ENCODE measurements at places on chromosomes 3 and 15. TPM values are rescaled to one million over a fixed set of nuclear protein-coding genes. Genes with fewer than 3 reads are reported as not detected.

The PRKCD gene
- polyA plus RNA-seq: 24.5 TPM

The CD80 gene
- not detected for polyA plus RNA-seq

The ALDH1A3 gene
- 3.1 TPM for polyA plus RNA-seq

The TTC23 gene
- 0.79 TPM for polyA plus RNA-seq

The ARNT2 gene
- polyA plus RNA-seq: 17.0 TPM

The CORO2B gene
- polyA plus RNA-seq: 2.3 TPM

The CLSTN2 gene
- polyA plus RNA-seq: 0.02 TPM

The SLC2A2 gene
- polyA plus RNA-seq: 0.63 TPM

The FEZF2 gene
- polyA plus RNA-seq: not detected

The UQCC5 gene
- 43.8 TPM for polyA plus RNA-seq

The COL7A1 gene
- 7.1 TPM for polyA plus RNA-seq

The TGM5 gene
- polyA plus RNA-seq: not detected

The RETNLB gene
- polyA plus RNA-seq: not detected

The LYZL4 gene
- polyA plus RNA-seq: not detected

The DUOXA2 gene
- polyA plus RNA-seq: not detected

All from SK-N-SH (cell line).